ENCODE measurements at places on chromosomes 7 and 10. TPM values are rescaled to one million over a fixed set of nuclear protein-coding genes. Genes with fewer than 3 reads are reported as not detected.

GRCh38 chr7:155729847-155730246 lies 82.4 kb downstream of the SHH start:
- no peak overlapping the region for H3K27ac ChIP-seq
- no peak for DNase-seq
- no peaks in the 10 kb centered on the region for H3K27me3 ChIP-seq
- no peaks in the 10 kb centered on the region for H3K36me3 ChIP-seq

The CDK6 gene
- total RNA-seq: 20.8 TPM

DNA sequence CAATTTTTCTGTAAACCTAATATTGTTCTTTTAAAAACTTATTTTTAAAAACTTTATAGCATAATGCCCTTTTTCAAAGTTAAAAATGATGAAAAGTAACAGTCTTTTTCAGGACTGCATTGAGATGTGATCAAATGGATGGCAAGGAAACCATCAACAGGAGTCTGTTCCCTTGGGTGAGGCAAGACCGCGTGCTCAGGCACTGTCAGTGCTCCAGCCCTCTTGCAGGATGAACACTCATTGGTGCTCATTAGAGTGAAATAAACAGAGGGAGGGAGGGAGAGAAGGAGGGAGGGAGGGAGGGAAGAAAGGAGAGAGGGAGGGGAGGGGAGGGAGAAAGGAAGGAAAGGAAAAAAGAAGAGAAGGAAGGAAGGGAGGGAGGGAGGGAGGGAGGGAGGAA lies 145.7 kb upstream of the CHST15 start:
- DNase-seq: no peak
- no peaks in the 10 kb centered on the region for H3K36me3 ChIP-seq

The GPER1 gene
- total RNA-seq: 5.2 TPM

- H3K4me3 ChIP-seq: no peak overlapping the region
- no peaks in the 10 kb centered on the region for H3K36me3 ChIP-seq
- no peaks in the 10 kb centered on the region for H3K4me1 ChIP-seq
- no peak for DNase-seq
- no peak overlapping the region for H3K27ac ChIP-seq
These were observed 243.6 kb downstream of the SKIDA1 start for GRCh38 chr10:21281765-21282484.

DNA sequence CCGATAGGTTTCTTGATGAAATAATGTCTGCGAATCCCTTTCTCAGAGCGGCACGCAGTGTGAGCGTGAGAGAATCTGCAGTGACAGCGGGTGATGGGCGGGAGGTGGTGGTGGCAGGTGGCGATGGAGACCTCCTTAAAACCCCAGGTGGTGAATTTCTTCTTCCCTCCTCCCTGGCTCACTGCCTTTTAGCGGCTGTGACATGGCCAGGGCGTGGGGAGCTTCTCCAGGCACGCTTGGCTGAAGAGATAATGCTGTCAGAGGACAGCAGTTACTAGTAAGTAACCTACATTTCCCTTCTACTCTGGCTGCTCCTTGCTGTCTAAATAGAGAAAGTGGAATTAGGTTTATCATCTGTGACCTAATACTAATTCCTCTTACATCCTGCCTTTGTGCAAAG lies 141.4 kb upstream of the INSYN2A start:
- no peaks in the 10 kb centered on the region for H3K36me3 ChIP-seq
- no peak overlapping the region for H3K27ac ChIP-seq
- DNase-seq: no peak
- no peak overlapping the region for H3K4me3 ChIP-seq
- H3K27me3 ChIP-seq: no peaks in the 10 kb centered on the region

- no peak overlapping the region for H3K27ac ChIP-seq
- H3K4me1 ChIP-seq: no peaks in the 10 kb centered on the region
- H3K36me3 ChIP-seq: no peaks in the 10 kb centered on the region
- no peak for DNase-seq
- H3K27me3 ChIP-seq: peaks cover 2% of the 10 kb centered on the region
These were observed 13.0 kb upstream of the ACBD5 start for GRCh38 chr10:27253576-27253975.

The C10orf67 gene
- total RNA-seq: 1.6 TPM

GRCh38 chr10:11355592-11355991 lies 255.9 kb downstream of the USP6NL start:
- no peak overlapping the region for H3K27ac ChIP-seq
- H3K36me3 ChIP-seq: no peaks in the 10 kb centered on the region
- no peaks in the 10 kb centered on the region for H3K4me1 ChIP-seq
- H3K4me3 ChIP-seq: no peak overlapping the region
- H3K27me3 ChIP-seq: no peaks in the 10 kb centered on the region

GRCh38 chr7:112782498-112782897 lies 7.7 kb downstream of the TMEM168 start:
- H3K36me3 ChIP-seq: no peaks in the 10 kb centered on the region
- no peak overlapping the region for H3K27ac ChIP-seq
- H3K4me1 ChIP-seq: no peaks in the 10 kb centered on the region
- DNase-seq: no peak

DNA sequence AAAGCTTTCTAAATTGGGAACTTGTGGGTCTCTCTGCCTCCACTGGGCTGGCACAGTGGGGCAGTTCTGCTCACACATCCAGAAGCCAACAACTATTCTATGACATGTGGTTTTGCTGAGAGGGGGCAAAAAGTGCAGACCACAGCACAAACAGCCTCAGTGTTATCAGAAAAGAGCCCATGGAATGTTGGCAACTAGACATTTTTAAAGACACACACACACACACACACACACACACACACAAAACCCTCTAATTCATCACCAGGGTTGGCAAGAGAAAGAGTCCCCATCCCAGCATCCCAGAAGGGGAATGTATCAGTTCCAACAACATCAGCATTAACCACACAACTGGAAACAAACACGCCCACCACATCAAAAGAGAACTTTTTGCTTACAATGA lies 117.1 kb downstream of the FGFR2 start:
- no peaks in the 10 kb centered on the region for H3K27me3 ChIP-seq
- DNase-seq: no peak
- no peak overlapping the region for H3K27ac ChIP-seq
- H3K36me3 ChIP-seq: peaks cover 17% of the 10 kb centered on the region
- H3K4me3 ChIP-seq: no peak overlapping the region

DNA sequence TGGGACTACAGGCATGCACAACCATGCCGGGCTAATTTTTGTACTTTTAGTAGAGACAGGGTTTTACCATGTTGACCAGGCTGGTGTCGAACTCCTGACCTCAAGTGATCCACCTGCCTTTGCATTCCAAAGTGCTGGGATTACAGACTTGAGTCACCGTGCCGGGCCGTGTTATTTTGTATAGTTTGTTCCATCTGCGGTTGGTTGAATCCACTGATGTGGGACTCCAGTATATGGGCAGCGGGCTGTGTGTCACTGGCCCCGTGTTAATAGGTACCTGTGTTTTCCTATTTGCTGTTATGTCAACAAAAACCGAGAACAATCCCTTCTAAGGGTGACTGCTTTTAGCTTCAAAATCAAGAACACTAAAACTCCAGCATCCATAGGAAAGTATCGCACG lies 297.6 kb upstream of the PITRM1 start:
- H3K27me3 ChIP-seq: no peaks in the 10 kb centered on the region
- H3K27ac ChIP-seq: no peak overlapping the region
- H3K4me3 ChIP-seq: no peak overlapping the region
- no peak for DNase-seq
- H3K4me1 ChIP-seq: peaks cover 22% of the 10 kb centered on the region

The NYAP1 gene
- total RNA-seq: 0.41 TPM

DNA sequence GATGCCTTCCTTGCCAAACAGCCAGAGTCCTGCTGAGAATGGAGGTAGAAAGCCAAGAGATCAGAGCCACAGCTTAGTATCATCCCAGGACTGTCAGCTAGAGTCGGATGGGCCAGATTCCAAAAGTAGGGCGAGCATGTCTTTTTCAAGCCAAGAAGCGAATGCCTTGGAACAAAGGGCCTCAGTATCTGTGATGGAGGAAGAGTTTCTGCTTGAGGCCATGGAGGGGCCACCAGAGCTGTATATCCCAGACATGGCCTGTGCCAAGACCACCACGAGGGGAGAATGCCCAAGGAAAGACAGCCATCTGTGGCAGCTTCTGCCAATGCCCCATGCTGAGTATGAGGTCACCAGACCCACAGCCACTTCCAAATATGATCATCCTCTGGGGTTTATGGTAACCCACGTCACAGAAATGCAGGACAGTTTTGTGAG lies 44.3 kb upstream of the PPP1R17 start:
- H3K27ac ChIP-seq: no peak overlapping the region
- no peak overlapping the region for H3K4me3 ChIP-seq
- H3K27me3 ChIP-seq: no peaks in the 10 kb centered on the region
- H3K4me1 ChIP-seq: no peaks in the 10 kb centered on the region

DNA sequence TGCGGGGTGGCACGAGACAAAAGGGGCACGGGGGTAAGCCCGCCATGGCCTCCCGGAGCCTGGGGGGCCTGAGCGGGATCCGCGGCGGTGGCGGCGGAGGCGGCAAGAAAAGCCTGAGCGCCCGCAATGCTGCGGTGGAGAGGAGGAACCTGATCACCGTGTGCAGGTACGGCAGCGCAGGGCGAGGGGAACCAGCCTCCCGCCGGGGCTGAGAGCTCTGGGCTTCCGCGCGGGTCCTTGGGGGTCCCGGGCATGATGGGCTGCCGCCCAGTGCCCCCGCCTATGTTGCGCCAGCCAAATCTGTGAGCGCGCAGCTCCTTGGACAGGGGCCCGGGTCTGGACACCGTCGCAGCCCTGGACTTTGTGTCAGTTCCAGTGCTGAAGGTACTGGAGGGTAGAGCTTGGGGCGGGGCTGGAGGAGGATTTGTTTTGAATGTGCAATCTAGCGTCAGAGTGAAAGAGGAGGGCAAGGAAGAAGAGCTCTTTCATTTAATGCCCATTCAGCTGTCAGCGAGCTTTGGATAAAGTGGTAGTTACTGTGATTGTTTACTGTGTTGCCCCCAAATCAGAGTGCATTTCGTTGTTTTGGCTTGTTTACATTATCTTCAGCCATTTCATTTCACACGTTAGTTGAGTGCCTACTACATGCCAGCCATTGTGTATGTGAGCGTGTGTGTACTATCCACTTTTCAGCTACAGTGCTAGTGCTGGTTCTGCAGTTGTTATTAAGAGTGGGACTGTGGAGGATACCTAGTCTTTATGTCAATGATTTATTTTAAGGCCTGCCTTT lies 777 bp downstream of the RUNDC3B start:
- peak; percentile 68 for DNase-seq
- H3K27me3 ChIP-seq: peaks cover 3% of the 10 kb centered on the region
- peak overlapping the region; percentile 51 for H3K27ac ChIP-seq
- no peaks in the 10 kb centered on the region for H3K4me1 ChIP-seq
- peak overlapping the region; percentile 53 for H3K4me3 ChIP-seq

The PNLIPRP1 gene
- total RNA-seq: not detected

GRCh38 chr7:100827330-100828226 lies at the start of gene EPHB4:
TSS of gene EPHB4 (minus strand) at chr7:100827523. CDS start at chr7:100827030, 493 bp downstream.
- peak within 1 kb of the TSS; percentile 43 for H3K27ac ChIP-seq
- H3K4me3 ChIP-seq: peak within 1 kb of the TSS; percentile 79
- no peaks in the 10 kb centered on the region for H3K27me3 ChIP-seq
- DNase-seq: peak; percentile 96
- no peaks in the 10 kb centered on the region for H3K36me3 ChIP-seq

- no peak overlapping the region for H3K4me3 ChIP-seq
- H3K27me3 ChIP-seq: no peaks in the 10 kb centered on the region
- no peaks in the 10 kb centered on the region for H3K4me1 ChIP-seq
- DNase-seq: no peak
These were observed 27.4 kb upstream of the CYTH3 start for GRCh38 chr7:6299774-6300173.

DNA sequence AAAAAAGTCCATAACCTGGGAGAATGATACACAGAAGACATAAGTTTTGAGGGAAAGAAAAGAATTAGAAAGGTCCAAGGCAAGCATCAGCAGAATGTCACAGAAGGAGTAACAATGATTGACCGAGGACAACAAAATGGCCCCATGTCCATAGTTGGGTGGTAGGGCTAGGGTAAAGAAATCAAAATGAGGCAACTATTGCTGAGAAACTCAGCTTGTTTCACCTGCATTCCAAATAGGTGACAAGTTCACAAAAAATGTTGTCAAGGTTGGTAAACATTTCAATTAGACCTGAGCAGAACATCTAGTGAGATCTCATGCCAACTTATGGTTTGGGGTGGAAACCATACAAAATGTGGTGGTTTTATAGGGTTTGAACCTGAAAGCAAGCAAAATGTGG lies 22.8 kb upstream of the DLX6 start:
- peaks cover 13% of the 10 kb centered on the region for H3K27me3 ChIP-seq
- no peak overlapping the region for H3K4me3 ChIP-seq
- DNase-seq: no peak
- no peak overlapping the region for H3K27ac ChIP-seq
- H3K4me1 ChIP-seq: no peaks in the 10 kb centered on the region
- H3K36me3 ChIP-seq: no peaks in the 10 kb centered on the region

DNA sequence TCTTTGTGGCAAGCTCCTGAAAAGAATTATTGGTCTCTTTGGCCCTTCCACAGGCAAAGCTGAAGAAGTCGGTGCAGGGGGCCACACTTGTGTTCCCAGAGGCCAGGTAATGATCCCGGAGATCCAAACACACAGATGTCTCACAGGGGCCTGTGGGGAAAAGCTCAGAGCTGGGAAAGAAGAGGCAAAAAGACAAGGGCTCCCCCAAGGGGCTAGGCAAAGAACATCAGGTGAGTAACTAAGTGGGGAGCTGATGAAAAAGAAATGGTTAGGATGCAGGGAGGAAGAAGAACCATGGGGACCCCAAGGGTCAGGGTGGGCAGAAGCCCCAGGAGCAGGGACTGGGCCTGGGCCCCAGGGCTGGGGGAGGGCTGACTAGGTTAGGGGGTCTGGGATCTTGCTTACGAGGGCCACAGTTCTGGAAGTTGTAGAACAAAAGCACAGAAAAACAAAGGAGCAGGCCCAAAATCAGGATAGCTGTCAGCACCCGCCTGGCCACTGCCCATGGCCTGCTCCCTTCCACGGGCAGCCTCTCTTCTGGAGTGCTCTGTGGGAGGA lies 1.1 kb downstream of the KEL start:
- no peaks in the 10 kb centered on the region for H3K36me3 ChIP-seq
- H3K27me3 ChIP-seq: no peaks in the 10 kb centered on the region
- H3K27ac ChIP-seq: no peak overlapping the region
- no peak for DNase-seq

- no peaks in the 10 kb centered on the region for H3K36me3 ChIP-seq
- no peaks in the 10 kb centered on the region for H3K27me3 ChIP-seq
- H3K27ac ChIP-seq: no peak overlapping the region
- no peak overlapping the region for H3K4me3 ChIP-seq
- no peak for DNase-seq
These were observed 218.6 kb upstream of the INHBA start for GRCh38 chr7:41921453-41921981.

GRCh38 chr10:33410096-33410859 lies 75.8 kb upstream of the NRP1 start:
- DNase-seq: no peak
- H3K36me3 ChIP-seq: no peaks in the 10 kb centered on the region
- H3K27me3 ChIP-seq: no peaks in the 10 kb centered on the region
- no peak overlapping the region for H3K4me3 ChIP-seq
- no peak overlapping the region for H3K27ac ChIP-seq
- no peaks in the 10 kb centered on the region for H3K4me1 ChIP-seq

The FBXL13 gene
- 4.8 TPM for total RNA-seq
